ENCODE measurements at places on chromosomes 1 and 21.

DNA sequence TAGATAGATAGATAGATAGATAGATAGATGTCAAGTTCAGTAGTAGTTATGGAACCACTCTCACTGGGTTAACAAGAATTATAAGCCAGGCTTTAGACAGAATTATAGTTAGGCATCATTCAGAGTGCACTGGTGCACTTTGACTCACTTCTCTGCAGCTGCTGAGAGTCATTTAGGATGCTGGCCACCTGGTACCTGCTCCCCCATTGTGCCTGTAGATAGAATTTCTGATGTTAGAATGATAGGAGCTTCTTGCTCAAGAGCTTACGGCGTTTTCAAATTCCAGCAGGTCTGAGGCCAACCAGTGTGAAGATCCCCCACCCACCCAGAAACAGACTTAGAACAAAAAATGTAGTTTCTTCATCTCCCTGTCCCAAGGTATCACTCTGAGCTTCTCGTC is 107.8 kb upstream of the HMCN1 start:
- DNase-seq, result no peak

GRCh38 chr1:179206812-179207211 is 22.7 kb downstream of the ABL2 start:
- DNase-seq, result no peak

GRCh38 chr21:45388011-45388521 is 16.9 kb upstream of the COL18A1 start:
- DNase-seq, result no peak

DNA sequence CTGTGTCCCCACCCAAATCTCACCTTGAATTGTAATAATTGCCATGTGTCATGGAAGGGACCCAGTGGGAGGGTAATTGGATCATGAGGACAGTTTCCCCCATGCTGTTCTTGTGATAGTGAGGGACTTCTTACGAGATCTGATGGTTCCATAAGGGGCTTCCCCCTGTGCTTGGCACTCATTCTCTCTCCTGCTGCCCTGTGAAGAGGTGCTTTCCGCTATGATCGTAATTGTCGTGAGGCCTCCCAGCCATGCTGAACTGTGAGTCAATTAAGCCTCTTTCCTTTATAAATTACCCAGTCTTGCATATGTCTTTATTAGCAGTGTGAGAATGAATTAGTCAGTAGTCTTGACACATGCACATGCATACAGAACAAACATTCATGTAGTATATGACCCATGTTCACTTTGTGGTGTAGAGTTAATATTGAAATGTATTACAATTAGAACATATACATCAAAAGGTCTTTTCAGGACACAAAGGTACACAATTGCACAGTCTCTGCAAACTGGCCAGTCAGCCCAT is 16.9 kb upstream of the IFI16 start:
- DNase-seq, result no peak

DNA sequence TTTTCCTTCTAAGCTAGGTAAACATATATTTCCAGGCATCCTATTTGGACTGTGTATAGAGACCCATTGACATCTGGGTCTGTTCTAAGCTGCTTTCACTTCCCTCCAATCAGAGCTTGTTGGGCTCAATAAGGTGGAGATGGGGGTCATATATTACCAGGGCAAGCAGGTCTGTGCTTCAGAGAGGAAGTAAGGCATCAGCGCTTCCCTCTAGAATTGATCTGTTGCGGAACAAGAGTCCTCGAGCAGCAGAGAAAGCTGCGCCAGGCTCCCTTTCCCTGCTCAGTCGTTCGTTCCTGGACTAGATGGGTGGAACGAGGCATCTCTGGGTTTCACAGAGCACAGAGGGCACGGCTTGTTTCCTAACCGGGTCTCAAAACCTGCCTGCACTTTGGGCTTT is 63.5 kb downstream of the DISC1 start:
- DNase-seq, result no peak

DNA sequence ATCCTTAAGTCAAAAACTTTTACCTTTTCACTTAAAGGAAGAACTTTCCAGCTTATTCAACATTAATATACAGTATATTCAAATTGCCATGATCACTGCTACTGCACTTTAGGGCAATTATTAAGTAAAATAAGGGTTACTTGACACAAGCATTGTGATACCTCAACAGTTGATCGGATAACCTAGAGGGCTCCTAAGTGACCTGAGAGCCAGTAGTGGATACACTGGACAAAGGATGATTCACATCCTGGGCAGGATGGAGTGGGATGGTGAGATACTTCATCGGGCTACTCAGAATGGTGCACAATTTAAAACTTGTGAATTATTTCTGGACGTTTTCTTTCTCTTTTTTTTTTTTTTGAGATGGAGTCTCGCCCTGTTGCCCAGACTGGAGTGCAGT is 54.5 kb upstream of the PPM1J start:
- no peak for DNase-seq

- no peak for DNase-seq
Observed at GRCh38 chr1:178543290-178543607, 30.3 kb downstream of the TEX35 start.

GRCh38 chr1:115458426-115459114 is 120.5 kb upstream of the NGF start:
- no peak for DNase-seq
